NCI-H1092 treated with DMSO at 0.1 percent for 48 hours (cell line): ENCODE measurements at places on chromosomes 12 and 14.

DNA sequence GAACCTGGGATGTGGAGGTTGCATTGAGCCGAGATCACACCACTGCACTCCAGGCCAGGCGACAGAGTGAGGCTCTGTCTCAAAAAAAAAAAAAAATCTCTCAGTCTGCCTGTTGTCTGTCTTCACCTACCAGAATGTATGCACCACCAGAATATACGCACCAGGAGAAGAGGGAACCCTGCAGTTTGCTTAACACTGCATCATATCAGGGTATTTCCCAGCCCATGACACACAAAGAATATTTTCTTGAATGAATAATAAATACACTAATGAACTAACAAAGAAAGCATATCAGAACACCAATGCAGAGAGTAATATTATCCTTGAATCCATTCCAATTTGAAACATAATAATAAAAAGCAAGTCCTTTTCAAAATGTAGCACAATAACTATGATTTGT lies 44.2 kb upstream of the FOXN3 start:
- DNase-seq = no peak

- DNase-seq = no peak
These were observed 55.6 kb downstream of the PITPNM2 start for GRCh38 chr12:123095078-123095881.

DNA sequence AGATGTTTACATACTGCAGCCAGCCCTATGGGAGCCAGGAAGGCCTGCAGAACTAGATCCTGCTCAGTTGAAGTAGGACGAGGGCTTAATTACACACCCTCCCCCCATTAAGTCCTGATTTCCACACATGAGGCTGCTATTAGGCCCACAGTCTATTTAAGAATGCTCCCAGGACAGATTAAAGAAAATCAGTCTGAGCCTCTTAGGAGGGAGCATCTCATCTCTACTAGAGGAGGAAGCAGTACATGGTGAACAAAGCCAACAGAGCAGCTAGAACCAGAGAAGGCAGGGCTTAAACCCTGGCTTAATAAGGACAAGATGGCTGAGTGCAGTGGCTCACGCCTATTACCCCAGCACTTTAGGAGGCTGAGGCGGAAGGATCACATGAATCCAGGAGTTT lies 55.8 kb upstream of the ARHGAP5 start:
- no peak for DNase-seq

- peak; percentile 17 for DNase-seq
These were observed 394.5 kb upstream of the ATP2B1 start for GRCh38 chr12:90102957-90103652.

GRCh38 chr14:58082491-58083098 lies 69.4 kb downstream of the ARMH4 start:
- no peak for DNase-seq

DNA sequence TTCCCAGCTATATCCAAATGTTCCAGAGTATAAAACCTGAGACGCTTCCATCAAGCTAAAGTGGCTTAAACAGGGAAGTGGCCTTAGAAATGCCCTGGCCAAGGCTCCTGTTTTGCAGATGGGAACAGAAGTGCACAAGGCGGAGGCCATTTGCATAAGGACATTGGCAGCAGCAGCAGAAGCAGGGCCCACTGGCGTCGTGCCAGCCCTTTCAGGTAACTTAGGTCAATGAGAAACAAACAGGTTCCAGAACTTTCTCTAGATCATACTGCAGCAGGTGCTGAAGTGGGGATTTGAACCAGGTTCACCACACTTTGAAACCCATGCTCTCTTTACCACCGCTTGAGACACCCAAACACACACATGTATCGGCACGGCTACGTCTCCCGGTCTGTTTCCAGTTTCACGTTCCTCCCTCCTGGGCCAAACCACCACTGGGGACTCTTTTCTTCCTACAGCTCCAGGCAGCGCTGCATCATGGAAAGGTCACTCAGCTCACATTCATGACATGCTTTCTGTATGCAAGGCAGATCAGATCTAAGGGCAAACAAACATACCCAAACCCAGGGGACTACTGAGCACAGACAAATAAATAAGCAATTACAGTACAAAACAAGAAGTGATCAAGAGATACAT lies 46.0 kb upstream of the PLEKHG6 start:
- no peak for DNase-seq

DNA sequence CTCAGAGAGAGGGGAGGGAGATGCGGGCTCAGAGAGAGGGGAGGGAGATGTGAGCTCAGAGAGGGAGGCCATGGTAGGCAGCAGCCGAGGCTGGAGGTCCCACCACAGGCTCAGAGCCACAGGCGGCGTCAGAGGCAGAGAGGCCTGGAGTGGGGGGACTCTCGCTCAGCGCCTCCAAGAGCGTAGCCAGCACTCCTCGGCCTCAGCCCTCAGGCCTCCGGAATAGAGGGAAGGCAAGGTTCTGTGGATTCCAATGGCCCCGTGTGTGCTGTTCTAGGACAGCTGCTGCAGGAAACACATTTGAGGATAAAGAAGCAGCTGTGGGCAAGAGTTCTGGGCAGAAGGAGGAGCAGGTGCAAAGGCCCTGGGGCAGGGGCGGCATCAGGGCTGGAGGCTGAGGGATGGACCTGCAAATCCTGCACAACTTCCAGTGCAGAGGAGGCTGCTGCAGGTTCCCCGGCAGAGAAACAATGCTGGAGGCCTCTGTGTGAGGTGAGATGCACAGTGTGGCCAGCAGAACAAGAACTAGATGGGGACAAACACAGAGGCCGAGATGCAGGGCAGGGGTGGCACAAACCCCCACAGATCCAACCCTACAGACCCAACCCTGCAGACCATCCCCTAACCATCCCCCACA lies 59.1 kb upstream of the GALNT9 start:
- no peak for DNase-seq

DNA sequence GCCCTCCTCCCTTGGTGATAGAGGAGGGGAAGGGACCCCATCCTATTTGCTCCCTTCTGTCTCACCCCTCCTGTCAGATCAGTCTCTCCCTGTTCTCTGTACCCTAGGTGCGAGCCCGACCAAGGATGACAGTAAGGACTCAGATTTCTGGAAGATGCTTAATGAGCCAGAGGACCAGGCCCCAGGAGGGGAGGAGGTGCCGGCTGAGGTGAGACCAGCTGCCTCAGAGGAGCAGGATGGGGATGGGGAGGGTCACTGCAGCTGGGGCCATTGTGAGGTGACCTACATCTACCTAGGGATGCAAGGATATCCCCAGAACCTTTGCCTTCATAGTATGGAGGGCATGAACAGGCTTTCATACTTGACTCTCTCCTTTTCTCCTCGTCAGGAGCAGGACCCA lies 22.2 kb downstream of the AGAP2 start:
- no peak for DNase-seq

GRCh38 chr12:50313256-50313931 lies 30.1 kb upstream of the LIMA1 start:
- DNase-seq = no peak

DNA sequence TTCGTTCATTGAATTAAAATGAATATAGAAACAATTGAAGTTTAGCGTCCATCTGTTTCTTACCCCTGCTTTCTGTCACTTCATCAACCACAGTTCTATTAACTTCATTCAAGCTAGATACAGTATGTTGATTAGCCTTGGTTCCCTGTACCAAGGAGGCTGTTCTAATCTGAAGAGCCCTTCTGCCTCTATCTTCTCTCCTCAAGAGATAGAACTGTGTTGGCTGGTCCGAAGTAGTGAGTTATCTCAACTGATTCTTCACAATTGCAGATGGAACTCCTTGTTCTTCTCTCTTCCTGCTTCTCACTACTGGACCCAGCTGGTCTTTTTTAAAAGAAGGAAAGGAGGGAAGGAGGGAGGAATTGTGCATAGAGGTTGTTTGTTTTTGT lies 82.1 kb upstream of the TRAF3 start:
- DNase-seq = no peak

GRCh38 chr12:10989107-10989506 lies 2.4 kb upstream of the TAS2R50 start:
- DNase-seq = no peak

DNA sequence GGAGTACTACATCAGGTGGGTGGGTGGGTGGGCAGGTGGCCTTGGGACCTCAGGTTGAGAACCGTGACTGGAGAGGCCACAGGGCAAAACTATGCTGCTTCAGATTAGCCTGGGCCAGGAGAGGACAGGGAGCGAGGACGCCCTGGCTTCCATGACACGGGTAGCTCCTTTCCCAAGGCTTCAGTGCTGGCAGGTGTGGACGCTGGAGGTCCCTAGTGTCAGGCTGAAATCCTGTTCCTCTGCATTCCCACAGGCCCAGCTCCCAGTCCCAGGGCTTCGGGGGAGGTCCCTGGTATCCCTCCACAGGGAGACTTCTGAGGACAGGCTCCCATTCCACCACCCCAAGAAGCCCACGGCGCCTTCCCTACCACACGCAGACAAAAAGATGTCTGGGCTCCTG lies 31.6 kb downstream of the CCDC92 start:
- no peak for DNase-seq
